ENCODE measurements at places on chromosomes 7 and 10. TPM values are rescaled to one million over a fixed set of nuclear protein-coding genes. Genes with fewer than 3 reads are reported as not detected.

Gene ZYX
- total RNA-seq, result 104 TPM

- no peak for DNase-seq
These were observed 35.5 kb upstream of the PPIF start for GRCh38 chr10:79311581-79312407.

DNA sequence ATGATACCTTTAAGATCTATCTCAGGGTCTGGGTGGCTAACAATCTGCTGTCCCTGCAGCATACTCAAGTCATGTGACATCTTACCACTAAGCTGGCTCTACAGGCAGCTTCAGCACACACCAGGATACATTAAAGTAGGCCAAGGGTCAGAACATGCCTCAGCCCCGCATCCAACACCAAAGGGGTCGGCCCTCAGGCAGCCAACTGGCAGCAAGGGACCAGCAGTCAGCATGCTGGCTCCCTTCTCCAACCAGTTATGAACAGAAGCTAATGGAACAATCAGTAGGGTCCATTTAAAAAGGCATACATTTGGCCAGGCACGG lies 37.1 kb downstream of the FAM53B start:
- DNase-seq, result peak; percentile 27

- no peak for DNase-seq
These were observed at the start of gene HECW1 for GRCh38 chr7:43112459-43112940. Gene HECW1 (plus strand): TSS chr7:43112647. CDS start chr7:43243906, 131,259 bp downstream.

GRCh38 chr7:135186261-135186540 lies 15.7 kb upstream of the CYREN start:
- DNase-seq, result no peak

DNA sequence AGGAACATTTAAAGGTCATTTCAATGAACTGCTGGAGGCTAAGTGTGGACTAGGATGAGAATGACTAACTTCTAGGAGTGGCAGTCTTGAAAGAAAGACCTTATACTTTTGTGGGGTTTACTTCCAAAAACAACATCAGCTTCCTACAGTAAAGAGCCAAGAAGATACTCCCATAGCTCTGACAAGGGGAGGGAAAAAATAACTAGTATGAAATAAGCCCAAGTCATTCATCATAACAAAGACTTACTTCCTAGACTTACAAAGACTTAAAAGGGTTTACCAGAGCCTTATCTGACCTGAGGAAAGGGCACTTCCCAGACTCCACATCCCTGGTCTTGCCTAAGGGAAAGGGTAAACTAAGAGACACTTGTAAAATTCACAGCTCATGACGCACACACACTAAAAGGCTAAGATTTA lies 31.7 kb downstream of the ARHGAP12 start:
- no peak for DNase-seq

DNA sequence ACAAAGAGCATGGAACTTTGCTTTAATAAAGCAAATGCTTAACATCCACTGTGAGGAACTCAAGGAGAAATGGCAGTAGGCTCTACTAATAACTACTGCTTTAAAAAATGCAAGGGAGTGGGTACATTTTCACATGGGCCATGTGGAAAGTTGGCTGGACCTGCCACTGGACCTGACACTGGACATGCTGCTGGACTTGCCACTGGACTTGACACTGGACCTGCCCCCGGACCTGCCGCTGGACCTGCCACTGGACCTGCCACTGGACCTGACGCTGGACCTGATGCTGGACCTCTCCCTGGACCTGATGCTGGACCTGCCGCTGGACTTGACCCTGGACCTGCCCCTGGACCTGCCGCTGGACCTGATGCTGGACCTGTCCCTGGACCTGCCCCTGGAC lies 32.6 kb downstream of the DIP2C start:
- no peak for DNase-seq

GRCh38 chr10:33509231-33509831 lies 174.9 kb upstream of the NRP1 start:
- no peak for DNase-seq

Gene TCAF2
- 18.2 TPM for total RNA-seq

- no peak for DNase-seq
These were observed 2.4 kb downstream of the NKX2-3 start for GRCh38 chr10:99534939-99535763.

Gene SSC4D
- 0.55 TPM for total RNA-seq

Gene PRSS37
- not detected for total RNA-seq

Gene ICA1
- total RNA-seq, result 0.46 TPM

Gene ODAD2
- 0.20 TPM for total RNA-seq

DNA sequence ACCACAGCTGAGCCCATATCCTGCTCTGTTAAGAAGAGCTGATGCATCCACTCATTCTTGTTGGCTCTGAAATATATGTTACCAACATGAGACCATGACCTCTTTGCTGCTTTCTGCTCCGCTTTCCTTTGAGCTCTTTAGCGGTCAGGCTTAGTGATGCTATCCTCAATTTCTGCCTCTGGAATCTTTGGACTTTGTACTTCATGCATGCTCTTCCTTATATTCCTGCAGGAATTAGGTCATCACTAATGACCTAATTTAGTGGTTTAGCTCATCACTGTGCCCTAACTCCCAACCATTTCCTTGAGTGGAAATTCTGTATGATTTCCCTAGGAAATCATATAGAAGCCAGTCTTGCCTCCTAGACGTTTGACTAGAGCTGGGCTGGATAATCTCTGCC lies 119.5 kb downstream of the AOAH start:
- DNase-seq, result no peak

DNA sequence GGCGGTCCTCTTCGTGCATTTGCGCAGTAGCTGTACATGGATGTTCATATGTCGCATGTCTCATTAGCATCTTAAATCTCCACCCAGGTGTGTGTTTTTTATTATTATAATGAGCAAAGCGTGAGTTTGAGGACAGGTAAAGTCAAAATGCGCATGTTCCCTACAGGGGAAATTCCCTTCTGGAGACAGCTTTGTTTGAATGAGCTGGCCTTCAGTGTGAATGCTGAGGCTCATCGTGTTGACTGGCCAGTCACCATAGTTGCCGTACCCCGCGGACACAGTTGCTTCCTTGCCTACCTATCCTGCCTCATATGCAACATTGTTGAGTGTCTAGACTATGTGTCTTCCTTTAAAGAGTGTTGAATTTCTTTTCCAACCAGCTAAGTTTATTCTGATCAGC lies 13.6 kb downstream of the LYZL1 start:
- no peak for DNase-seq

DNA sequence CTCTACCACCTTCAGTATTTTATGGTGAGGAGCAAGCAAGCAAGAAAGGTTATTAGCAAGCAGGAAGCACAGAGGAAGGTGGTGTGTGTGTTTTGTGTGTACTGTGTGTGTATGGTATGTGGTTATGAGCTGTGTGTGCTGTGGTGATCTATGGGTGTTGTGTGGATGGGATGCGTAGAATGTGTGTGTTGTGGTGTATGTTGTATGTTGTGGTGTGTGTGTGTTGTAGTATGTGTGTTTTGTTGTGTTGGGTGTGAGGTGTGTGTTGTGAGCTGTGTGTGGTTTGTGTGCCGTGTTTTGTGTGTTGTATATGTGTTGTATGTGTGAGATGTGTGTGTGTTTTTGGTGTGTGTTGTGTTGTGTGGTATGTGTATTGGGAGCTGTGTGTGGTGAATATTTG lies 16.8 kb upstream of the IGFBP3 start:
- DNase-seq, result no peak

Gene HOXA4
- total RNA-seq, result not detected

GRCh38 chr10:104038537-104038936 lies 47.1 kb downstream of the COL17A1 start:
- DNase-seq, result no peak

- no peak for DNase-seq
These were observed 36.0 kb downstream of the KLF6 start for GRCh38 chr10:3749011-3749410.

- DNase-seq, result no peak
These were observed 276.8 kb upstream of the AKR1E2 start for GRCh38 chr10:4549139-4549653.

DNA sequence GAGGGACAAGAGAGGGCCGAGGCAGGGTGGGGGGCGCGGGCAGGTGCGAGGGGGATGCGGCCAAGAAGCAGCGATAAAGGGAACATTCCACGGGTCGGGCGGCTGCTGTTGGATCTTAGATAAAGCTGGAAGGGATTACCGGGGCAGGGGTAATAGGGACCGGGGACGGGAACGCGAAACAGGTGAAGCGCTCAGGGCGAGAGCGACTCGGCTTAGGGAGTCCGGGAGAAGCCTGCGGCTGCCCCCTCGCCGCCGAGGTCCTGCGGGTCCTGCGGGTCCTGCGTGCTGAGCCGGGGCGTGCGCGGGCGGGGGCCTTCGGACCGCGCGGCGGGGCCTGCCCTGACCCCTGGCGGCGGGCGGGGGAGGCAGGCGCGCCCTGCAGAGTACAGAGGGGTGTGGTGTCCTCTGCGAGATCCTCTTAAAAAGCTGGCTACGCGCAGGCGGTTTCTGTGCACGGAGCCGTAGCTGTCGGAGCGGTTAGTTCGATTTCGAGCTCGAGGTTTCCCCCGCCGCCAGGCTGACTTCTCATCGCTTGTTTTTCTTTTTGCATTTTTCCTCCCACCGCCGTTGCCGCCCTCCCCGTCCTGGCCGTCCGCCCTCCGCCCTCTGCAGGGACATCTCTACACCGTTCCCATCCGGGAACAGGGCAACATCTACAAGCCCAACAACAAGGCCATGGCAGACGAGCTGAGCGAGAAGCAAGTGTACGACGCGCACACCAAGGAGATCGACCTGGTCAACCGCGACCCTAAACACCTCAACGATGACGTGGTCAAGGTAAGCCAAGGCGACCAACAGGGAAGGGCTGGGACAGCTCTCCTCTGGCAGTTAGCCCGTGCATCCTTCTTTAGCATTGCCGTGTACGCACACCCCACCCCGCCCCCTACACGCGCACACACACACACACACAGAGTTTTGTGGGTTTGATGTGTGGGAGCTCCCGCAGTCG lies 1.4 kb downstream of the CAV1 start:
- DNase-seq, result peak; percentile 46

Gene KLLN
- 1.1 TPM for total RNA-seq

Gene ACHE
- 0.20 TPM for total RNA-seq

Gene NAT16
- not detected for total RNA-seq

DNA sequence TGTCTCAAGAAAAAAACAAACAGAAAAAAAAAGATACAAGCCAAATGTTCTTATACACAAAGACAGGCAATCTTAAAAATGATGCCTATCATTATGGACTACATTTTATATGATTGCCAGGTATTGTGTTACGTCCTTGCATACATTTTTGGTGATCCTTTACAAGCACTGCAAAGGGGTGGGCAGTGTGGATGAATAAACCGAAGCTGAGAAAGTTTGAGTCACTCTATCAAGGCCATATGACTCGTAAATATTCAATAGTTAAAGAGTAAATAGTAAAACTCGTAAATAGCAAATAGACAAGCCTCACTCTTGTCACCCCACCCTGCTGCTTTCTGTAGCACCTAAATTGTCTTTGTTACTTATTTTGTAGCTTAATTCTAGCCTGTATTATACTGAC lies 326.2 kb downstream of the FRMD4A start:
- DNase-seq, result no peak

Gene OTUD1
- total RNA-seq, result 6.6 TPM

Data from CD8-positive, alpha-beta memory T cell (primary cell).